ENCODE measurements at places on chromosomes 7 and 10.

GRCh38 chr10:130772676-130773075 is 538.8 kb downstream of the TCERG1L start:
- DNase-seq: no peak

GRCh38 chr7:714251-714671 is 12.2 kb upstream of the DNAAF5 start:
- DNase-seq: no peak

DNA sequence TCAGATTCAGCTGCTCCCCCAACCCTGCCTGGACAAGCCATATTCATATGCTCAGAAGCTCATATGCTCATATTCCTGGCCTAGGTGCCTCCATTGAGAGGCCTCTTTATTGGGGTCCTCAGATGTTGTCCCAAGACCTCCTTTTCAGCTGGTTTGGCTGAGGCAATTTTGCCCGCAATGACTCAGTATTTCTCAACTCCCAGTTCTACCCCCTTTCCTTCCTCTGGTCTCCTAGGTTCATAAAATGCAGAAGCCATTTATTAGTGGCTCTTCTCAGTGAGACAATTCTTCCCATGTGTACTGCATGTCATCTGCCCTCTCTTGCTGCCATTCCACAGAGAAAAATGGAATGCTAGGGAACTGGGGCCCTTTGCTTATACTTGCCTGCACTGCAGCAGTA is 110.7 kb downstream of the INHBA start:
- no peak for DNase-seq

GRCh38 chr7:93053949-93054943 is 63.5 kb downstream of the SAMD9 start:
- DNase-seq: no peak

DNA sequence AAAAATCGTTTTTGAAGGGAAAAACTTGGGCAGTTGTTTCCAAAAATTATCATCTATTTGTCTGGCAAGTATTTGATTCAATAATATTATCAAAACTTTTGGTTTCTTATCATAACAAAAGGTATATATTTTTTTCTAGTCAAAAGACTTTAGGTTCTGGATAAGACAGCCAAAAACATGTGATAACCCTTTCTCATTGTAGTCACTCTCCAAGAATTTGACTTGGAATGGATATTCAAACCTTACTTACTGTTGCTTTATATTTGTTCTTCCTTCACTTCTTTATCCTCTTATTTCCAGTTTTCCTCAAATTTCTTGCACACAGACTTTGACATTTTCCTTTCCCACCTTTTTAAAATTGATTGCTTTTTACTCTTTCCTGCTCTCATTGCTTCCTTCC is 140.9 kb upstream of the FAM3C start:
- no peak for DNase-seq

GRCh38 chr7:100726996-100727761 is 6.2 kb upstream of the ZAN start:
- no peak for DNase-seq

DNA sequence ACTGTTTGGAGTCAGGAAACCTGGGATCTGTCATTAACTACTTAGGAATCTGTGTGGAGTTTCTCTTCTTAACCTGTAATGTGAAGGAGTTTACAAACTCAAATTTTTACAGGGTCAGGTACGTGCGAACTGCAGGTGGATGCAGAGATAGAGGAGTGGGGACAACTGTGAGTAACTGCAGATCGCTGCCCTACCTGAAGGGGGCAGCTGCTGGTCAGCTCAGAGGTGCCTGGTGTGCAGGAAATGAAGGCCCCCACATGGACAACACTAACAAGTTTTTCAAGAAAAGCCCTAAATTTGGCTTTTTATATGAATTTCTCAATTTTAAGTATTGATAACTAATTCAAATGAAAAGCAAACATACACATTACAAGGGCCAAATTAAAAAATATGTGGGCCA is 380.0 kb downstream of the REEP3 start:
- DNase-seq: no peak

DNA sequence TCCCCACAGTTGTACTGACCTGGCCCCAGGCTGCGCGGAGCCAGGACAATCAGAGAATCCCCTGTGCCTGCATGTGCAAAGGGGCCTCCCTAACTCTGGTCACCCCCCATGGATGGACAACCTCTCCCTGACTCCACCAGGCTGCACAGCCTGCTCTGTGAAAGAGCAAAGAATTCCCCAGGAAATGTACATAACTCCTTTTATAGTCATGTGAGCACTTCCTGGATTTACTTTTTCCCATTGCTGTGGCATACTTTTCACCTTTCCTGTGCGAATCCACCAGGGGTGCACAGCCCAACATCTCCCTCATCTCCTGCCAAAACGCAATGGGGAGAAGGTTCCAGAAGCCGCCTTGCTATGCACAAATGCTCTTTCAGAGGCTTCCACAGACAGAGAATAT is 27.9 kb downstream of the FGFR2 start:
- no peak for DNase-seq

- DNase-seq: no peak
Observed at GRCh38 chr7:47473499-47474210, 108.3 kb downstream of the TNS3 start.

DNA sequence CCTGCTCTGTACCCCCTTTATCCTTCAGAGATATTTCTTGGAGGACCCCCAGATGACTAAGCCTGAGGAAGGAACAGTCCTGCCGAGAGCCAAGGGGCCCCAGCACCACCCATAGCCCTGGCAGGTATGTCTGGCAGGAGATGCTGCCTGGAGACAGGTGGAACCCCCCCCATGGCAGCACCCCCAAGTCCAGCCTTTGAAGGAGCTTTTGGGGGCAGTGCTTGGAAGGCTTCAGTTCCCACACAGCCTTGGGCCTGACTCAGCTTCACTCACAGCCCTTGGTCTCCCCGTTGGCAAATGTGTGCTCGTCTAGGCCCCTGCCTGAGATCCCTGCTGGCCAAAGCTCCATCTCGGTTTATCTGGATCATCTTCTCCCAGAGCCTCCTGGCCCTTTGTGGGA is 23.0 kb upstream of the PCBD1 start:
- DNase-seq: no peak

- no peak for DNase-seq
Observed at GRCh38 chr7:8114175-8114574, 145.6 kb downstream of the GLCCI1 start.
